Activated gamma-delta T cell (primary cell): ENCODE measurements at places on chromosomes 12 and 14.

- DNase-seq: no peak
Measured at GRCh38 chr12:130954544-130954831, 781 bp downstream of the ADGRD1 start.

- no peak for DNase-seq
Measured at GRCh38 chr14:38808734-38809455, 294.1 kb downstream of the SEC23A start.

- DNase-seq: no peak
Measured at GRCh38 chr12:46678426-46678825, 147.4 kb downstream of the SLC38A4 start.

DNA sequence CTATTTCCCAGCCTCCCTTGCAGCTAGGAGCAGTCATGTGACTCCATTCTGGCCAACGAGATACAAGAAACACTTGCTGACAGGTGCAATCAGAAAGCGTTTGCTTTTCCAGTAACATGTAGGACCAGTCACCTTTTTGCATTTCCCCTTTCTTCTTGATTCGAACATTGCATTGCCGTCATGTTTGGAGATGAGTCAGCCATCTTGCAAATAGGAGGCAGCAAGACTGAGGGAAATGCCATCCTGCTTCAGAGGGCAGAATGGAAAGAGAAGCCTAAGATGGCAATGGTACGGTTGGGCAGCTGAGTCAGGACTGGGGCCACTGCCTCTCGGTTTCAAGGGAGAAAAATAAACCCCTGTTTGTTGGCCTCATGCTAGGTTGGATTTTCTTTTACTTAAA is 34.5 kb upstream of the GPR132 start:
- DNase-seq: no peak

- no peak for DNase-seq
Measured at GRCh38 chr12:26112703-26113147, 12.1 kb downstream of the BHLHE41 start.

- no peak for DNase-seq
Measured at GRCh38 chr14:22296722-22297121, 292.3 kb downstream of the DAD1 start.

DNA sequence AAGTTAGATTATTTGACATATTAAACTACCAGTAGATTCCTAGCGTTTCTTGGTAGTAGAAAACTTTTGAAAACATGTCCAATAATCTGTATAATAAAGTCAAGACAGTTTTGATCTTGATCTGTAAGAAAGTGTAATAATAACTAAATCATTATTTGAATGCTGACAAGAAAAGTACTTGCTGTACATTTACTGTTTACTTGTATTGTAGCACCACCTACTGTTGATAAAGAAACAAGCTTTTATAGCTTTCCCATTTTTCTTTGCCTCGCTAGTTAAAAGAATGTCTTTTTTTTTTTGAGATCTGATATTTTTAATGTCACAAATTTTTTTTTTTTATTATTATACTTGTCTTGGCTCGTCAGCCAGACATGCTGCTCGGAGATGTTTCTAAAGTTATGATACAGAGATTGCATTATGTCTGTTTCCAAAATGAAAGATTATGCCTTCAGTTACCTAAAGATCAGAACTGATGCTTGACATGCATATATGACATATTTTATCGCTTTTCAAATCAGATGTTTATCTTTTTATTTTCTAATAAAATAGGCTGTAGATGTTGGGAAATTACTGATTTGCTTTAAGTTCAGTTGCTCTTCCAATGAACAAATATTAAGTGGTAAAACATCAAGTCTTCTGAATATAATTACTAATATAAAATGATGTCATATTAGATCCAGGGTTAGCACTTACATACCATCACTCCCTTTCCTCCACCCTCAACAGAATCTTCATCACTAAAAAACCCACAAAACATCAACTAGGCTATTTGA is 140.5 kb downstream of the AKAP6 start:
- DNase-seq: no peak

DNA sequence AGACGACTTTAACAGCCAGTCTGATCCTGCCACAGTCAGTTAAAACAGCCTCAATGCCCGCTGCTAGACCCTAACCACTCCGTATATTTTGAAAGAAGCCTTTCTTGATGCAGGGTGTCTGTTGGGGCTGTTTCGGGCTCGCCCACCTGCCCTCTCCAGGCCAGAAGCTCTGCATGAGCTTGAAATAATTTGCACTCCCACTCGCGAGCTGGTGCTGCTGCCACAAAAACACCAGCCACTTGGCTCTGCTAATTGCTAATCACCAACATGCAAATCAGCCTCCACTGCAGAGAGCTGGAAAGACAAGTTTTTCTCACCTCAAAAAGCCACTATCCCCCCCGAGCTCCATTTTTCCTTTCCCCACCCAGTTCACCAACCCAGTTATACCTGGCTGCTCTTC is 15.5 kb downstream of the BAZ2A start:
- no peak for DNase-seq

DNA sequence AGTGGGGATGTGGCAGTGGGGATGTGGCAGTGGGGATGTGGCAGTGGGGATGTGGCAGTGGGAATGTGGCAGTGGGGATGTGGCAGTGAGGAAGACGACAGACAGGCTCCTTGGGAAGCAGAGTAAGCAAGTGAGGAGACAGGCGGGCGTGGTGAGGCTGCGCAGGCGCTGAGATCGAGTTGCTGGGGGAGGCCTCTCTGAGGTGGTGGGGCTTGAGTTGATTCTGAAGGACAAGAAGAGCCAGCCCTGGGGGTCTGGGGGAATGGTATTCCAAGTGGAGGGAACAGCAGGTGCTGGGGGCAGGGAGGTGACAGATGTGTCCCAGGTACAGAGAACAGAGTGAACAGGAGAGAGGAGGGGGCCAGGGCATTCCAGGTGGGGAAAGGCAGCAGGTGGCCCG is 33.8 kb upstream of the TSPAN9 start:
- no peak for DNase-seq

- no peak for DNase-seq
Measured at GRCh38 chr14:104855532-104856090, 9.5 kb upstream of the CEP170B start.

DNA sequence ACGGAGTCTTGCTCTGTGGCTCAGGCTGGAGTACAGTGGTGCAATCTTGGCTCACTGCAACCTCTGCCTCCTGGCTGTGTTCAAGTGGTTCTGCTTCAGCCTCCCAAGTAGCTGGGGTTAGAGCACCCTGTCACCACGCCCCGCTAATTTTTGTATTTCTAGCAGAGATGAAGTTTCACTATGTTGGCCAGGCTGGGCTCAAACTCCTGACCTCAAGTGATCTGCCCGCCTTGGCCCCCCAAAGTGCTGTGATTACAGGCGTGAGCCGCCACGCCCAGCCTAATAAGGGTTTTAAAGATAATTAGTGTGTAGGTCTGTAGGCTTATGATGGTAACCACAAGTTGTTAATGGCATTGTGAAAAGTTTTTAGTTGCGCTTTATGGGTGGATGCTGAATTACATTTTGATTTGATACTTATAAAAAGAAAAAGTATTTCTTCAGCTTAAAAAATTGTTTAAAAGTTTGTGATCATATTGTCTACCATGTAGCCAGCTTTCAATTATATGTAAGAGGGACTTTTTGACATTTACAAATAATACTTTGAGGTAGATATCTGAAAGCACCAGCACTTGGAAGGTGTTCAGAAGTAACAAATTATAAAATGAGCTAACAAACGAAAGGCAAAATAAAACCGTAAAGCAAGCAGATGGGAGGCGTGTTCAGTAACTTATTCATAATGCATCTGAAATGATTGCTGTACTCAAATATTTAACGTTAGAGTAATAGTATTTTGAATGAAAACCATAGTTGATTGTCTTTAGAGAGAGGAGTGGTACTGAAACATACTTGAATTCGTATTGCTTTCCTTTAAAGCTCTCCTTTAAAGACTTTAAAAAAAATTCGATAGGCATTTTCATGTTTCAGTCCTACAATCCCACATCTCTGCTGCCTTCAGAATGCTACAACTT is 37.1 kb downstream of the MDM2 start:
- no peak for DNase-seq

DNA sequence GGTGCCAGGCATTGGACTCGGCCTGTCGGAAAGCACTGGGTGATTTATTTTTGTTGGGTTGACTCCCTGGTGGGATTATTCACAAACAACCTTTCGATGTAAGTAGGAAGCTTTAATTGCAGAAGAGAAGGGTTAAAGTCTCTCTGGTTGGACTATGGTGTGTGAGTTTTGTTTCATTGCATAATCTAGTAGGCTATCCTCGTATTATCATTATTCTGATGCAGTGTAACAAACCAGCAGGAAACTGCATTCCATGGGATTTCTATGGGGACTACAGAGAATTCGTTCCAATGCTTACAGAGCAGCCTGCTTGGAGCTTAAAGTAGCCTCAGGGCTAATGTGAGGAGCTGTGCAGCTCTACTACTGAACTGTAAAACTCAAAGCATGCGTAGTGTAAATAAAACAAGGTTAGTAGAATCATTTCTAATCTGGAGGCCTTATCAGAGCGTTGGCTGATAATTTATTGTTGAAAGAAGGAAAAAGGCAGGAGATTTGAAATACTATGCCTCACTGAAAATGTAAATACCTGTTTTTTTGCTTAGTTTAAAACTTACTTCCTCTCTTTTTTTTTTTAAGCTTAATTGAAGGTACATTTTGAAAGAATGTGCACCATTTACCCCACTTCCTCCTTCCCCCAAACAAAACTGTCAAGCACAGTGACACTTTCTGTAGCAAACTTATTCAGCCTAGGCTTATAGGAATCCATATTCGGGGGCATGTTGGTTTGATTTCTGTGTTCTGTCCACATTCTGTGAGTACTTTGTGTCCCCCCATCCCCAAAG is 226.7 kb downstream of the NPAS3 start:
- DNase-seq: no peak

DNA sequence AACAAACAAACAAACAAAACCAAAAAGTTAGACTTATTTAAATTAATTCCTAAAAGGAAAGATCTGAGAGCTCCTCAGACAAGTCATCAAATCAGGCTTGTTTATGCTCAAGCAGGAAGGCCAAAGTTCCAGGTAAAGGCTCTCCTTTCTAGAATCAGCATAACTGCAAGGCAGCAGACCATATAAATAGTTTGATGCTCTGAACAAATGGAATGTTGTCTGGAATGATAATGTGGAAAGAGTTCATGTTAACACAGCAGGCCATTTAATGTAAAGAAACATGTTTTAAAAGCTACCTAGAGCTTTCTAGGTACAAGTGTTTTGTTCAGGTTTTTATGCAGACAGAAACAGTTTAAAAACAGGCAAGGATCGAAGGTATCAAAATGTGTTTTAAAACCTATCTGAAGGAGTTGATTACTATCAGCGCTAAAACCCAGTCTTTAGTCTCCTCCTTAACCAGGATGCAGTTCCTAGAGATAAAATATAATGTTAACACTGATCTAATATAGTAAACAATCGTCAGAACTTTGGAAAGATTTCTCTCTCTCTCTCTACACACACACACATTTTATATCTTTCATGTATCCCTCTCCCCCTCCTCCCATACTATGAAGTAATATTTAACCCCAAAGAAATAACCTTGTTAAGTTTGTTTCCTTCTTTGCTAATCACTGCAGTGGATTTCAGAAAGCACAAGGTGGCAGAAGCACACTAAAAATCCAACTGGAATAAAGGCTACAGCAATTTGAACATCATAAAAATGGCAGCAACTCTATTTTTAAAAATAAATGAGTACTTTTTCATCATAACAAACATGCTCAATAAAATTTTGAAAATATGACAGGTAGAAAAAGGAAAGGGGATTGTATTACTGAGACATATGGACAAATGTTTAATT is 135.5 kb downstream of the PAWR start:
- DNase-seq: no peak

DNA sequence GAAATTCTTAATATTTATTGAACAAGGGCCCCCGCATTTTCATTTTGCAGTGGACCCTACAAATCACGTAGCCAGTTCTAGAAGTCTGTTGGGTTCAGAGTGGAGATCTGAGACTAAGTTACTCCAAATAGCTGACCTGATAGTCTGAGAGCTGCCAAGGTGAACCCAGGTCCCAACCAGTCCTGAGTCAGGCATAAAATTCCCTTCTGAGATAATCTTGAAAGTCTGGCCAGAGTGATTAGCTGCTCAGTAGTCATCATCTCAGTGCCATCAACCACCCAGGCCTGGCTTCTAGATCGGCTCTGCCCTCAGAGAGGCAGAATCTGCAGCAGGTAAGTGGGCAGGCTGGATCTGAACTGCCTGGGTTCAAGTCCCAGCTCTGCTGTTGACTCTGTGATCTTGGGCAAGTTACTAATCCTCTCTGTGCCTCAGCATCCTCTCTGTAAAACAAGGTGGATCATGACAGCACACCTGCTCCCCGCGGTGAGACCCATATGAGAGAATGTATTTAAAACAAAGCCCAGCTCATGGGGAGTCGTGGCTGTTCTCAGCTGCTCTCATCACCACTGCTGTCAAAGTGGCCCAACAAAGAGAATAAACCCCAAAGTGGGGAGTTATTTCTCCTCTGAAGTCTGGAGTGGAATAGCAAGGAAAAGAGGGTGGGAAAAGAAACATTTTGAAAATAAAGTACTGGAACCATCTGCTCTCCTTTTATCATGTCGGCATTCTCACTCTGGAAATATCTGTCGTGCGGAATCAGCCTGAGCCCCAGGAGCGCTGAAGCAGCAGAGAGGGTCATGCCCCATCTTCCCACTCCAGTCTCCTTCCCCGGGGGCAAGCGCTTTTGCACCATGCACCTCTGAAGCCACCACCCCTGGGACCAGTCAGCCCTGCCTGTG is 193.3 kb downstream of the DPF3 start:
- no peak for DNase-seq

- no peak for DNase-seq
Measured at GRCh38 chr14:51419685-51420084, 179.6 kb downstream of the TMX1 start.

DNA sequence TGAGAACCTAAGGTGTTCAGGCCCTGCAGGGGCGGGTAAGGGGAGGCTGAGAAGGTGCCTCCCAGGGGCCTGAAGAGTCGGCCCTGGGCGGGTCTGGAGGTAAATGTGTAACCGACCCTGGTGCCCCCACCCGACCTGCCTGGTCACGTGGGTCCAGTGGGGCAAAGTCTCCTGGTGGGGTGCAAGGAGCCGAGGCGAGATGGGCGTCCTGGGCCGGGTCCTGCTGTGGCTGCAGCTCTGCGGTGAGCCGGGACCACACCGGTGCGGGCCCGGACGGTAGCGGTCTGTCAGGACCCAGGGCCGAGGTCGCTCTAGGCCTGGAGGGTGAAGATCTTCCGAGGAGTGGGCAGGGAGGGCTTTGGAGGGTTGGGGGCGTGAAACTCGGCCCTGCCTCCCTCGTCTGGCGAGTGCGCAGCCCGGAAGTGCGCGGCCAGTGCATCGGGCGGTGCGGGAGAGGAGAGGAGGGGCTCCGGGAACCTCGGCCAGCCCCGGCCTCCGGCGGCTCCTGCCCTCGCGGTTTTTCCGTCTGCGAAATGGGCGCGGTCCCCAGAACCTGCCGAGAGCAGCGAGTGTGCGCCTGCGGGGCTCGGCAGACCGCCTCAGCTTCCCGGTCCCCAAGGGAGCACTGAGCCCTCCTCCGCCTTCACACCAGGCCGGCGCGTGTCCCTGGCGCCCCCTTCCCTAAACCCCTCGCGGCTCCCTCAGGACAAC is at the start of gene AMN:
TSS of gene AMN (plus strand) at position 174 of the 711 bp plus-strand sequence. CDS start at position 200, 26 bp downstream.
- no peak for DNase-seq

DNA sequence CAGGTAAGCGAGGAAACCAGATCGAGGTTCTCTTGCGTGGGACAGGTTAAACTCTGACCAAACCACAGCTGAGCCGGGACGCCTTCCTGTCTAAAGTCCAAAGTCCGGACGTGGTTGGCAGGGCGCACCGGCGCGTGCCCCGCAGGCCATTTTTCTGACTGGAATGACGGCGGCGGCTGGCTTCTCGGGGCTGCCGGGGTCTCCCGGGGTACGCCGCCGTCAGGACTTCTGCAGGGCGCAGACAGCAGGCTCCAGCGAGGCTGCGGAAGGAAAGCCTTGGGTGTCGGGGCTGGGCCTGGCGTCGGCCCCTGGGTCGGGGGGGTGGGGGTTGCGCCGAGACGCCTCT is 32.8 kb downstream of the MIA2 start:
- DNase-seq: no peak
